ENCODE measurements at places on chromosomes 3 and 15.

DNA sequence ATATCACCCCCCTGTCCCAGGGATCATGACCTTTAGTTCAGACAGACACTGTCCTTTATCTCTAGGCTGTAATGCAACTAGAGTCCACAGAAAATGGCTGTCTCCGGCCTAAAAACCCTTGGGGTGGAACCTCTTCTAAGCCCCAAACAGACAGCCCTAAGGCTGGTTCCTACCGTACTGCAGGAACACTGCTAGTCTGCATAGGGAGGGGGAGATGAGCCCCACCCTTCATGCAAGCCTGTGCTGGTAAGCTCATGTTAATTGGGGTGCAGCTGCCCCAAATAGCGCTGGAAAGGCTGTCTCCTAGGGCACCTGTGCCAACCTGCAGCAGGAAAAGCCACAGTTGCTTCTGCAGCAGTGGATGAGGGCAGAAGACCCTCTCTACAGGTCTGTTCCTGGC lies 252.1 kb upstream of the MDFIC2 start:
- no peak for DNase-seq

DNA sequence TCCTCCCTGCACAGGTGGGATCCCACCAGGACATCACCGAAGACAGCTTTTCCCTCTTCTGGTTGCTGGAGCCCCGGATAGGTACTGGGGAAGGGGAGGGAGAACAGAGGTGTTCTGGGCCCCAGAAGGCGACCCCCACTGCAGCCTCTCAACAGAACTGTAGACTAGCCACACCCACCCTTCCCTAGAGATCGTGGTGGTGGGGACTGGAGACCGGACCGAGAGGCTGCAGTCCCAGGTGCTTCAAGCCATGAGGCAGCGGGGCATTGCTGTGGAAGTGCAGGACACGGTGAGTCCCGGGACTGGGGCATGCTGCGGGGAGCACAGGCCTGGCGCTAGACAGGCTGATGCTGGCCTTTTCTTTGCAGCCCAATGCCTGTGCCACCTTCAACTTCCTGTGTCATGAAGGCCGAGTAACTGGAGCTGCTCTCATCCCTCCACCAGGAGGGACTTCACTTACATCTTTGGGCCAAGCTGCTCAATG lies 809 bp downstream of the NDUFAF3 start:
- DNase-seq = no peak

GRCh38 chr15:80695911-80696661 lies 976 bp downstream of the ABHD17C start:
- no peak for DNase-seq

DNA sequence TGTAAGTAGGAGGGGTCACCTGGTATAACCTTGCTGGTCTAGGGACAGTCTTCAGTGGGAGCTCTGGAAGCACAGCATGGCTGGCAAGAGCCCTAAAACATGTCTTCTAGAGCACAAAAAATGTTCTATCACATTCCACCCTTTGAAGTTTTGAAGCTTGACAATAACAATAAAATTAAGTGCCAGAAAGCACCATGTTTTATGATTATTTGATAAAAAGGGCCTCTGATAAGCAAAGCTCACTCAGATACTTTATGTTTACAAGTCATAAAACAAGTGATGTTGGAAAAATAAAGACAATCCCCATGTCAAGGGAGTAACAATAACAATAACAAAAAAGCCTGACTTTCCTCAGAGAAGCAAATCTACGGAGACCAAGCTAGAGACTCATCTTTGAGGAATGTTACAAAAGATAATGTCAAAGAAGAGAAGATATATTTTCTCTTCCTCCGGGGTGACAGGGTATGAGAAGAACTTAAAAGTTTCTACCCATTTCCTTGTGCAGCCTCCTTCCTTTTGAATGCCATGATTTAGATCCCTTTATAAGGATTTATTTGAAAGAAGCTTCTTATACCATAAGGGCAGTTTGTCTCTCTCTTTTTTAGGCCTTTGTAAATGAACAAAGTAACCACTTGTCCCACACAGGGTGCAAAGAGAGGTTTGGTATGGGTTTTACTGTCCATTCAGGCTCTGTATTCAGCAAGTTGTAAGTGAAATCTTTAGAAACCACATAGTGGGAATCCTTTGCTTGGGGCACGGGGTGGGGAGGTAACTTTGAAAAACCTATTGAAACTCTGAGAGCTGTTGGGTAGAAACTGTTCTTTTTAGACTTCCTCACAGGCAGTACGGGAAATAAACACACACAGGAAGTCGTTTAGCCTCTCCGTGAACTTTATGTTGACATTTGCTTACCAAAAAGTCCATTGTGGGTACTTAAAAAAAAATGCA lies 109.6 kb upstream of the RBMS3 start:
- no peak for DNase-seq

- DNase-seq = no peak
Observed at GRCh38 chr3:75272691-75273090, 391.4 kb upstream of the FRG2C start.

- DNase-seq = no peak
Observed at GRCh38 chr3:41682996-41683395, 278.9 kb downstream of the ULK4 start.

All from stimulated activated CD4-positive, alpha-beta T cell treated with anti-CD3 and anti-CD28 coated beads, TNF-alpha, amount 100 ng/mL, for 24 hours (primary cell).